CD4-positive, CD25-positive, alpha-beta regulatory T cell (primary cell): ENCODE measurements at places on chromosomes 11 and 22. TPM values are rescaled to one million over a fixed set of nuclear protein-coding genes. Genes with fewer than 3 reads are reported as not detected.

OR8G1 gene
- total RNA-seq, result not detected

TSGA10IP gene
- total RNA-seq, result not detected

MLC1 gene
- total RNA-seq, result 1.1 TPM

IGLL1 gene
- not detected for total RNA-seq

CHRM1 gene
- not detected for total RNA-seq

OR10D3 gene
- total RNA-seq, result not detected

GLYAT gene
- not detected for total RNA-seq

FAM227A gene
- not detected for total RNA-seq

- no peak for DNase-seq
Measured at GRCh38 chr11:61598374-61598773, 17.5 kb upstream of the SYT7 start.

- DNase-seq, result no peak
Measured at GRCh38 chr11:80822308-80822707, 1381.5 kb upstream of the TENM4 start.

DNA sequence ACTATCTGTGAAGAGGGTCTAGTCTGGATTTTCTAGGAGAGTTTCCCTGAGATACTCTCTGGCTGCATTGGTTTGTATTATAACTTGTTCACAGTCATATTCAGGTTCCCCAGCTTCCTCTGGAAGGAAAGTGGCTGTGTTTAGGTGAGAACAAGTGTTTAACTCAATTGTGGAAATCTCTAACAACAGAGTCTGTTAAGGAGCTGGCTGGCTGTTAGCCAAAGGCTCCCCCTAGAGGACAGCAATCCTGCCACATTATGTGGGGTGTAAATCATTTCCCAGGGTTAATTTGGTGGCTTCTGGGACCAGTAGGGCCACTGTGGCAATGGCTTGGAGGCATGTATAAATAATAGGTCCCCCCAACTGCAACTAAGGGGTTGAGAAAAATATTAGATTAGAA is 18.4 kb downstream of the MS4A6E start:
- DNase-seq, result peak; percentile 16

DNA sequence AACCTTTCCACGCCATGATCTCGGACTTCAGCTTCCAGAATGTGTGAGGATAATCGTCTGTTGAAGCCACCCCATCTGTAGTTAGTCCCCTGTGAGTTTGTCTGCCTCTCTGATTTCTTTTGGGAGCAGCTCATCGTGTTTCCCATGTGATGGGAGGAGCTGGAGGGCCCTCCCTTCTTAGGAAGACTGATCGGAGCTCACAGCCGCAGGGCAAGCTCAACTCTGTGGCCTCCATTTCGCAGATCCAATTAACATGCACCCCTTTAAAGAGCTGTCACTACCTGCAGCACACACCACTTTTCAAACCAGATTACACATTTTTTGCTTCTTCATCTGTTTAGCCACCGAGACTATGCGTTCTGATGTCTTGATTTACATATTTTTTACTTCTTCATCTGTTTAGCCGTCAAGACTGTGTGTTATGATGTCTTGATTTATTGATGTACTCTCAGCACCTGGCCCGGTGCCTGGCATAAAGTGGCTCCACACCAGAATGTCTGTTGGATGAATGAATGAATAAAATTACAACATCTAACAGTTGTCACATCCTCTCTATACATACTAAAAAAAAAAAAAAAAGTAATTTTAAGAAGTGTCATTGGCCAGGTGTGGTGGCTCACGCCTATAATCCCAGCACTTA is 14.9 kb upstream of the PPFIA1 start:
- no peak for DNase-seq

GRCh38 chr11:44943118-44943517 is 7.6 kb downstream of the TP53I11 start:
- no peak for DNase-seq

DNA sequence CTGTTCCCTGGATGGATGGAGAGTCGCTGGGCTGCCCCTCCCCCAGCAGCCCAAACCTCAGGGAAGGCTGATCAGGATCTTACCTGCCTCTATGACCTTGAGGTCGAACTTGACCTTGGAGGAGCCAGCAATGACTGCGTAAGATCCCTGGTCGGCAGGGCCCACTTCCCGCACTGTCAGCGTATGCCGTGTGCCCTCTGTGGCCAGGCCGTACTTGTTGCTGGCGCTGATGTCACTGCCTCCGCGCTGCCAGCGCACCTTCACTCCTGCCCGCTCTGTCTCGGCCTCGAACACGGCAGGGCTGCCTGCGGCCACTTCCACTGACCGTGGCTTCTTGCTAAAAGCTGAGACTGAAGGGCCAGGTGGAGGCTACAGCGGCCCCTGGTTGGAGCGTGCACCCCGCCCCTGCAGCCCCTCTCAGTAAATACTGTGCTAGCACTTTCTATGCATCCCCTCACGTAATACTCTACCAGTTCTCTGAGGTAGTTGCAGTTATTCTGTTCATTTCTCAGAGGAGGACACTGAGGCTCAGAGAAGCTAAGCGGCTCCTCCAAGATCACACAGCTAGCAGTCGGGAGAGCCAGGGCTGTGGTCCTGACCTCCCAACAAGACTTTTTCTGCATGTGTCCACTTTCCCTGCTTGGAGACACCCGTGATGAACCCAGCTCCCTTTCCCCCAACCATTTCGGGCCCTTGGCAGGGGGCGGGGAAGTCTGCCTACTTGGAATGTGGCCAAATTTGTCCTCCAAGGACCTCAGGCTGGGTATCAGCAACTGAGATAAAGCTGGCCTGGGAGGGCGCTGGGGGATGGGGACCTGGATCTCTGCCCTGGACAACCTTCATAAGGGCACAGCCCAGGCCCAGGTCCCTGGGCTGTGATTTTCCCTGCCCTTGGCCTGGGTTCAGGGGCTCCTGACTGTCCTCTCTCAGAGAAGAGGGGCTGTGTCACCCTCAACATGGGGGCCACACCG is 1.1 kb downstream of the MYBPC3 start:
- no peak for DNase-seq

DNA sequence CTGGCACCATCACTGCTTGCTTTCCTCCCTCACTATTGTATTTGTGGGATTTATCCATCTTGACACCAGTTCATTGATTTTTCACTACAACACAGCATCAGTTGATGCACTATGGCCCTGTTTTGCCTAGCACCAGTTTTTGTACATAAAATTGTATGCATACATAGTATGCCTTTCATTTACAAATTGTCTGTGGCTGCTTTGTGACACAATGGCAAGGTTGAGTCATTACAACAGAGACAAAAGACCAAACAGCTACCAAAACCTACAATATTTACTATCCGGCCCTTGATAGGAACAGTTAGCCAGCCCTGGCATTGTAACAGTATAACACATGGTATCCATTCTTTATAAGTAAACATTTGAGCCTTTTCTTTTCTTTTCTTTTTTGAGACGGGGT is 150.3 kb downstream of the LDLRAD3 start:
- DNase-seq, result no peak

GRCh38 chr11:110600322-110600721 is 111.9 kb downstream of the ARHGAP20 start:
- DNase-seq, result no peak

- DNase-seq, result no peak
Measured at GRCh38 chr22:21753374-21754111, 17.9 kb upstream of the YPEL1 start.

GRCh38 chr11:88494848-88495247 is 157.3 kb upstream of the CTSC start:
- no peak for DNase-seq

DNA sequence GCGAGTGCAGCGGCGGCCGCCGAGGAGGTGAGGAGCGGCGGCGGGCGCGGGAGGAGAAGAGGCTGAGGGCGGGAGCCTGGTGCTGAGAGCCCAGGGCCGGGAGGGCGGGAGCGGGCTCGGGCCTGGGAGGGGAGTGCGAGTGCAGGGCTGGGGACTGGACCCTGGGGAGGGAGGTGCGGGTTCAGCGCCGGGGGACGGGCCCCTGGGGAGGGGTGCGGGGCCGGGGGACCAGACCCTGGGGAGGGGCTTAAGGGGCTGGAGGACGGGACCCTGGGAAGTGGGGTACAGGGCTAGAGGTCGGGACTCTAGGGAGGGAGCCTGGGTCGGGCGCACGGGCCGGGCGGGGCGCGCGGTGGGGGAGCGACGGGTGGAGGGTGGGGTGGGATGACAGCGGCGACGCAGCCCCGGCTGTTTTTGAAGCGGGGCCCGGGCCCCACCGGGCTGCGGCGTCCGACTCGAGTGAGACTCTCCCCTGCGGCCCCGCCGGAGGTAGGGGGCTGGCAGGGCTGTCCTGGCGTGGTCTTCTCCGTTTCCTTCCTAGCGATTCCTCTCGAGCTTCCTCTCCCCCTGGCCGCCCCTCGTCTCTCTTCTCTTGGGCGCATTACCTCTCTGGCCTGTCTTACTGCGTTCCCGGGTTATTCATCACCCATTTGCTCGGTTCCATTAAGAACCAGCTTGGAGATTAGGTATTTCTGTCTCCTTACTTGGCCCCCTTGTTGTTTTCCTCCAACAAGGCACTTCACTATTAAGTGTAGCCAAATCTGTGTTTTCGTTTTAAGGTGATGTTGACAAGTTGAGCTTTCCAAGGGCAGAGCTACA is 754 bp downstream of the NUP50 start:
- peak; percentile 37 for DNase-seq

GRCh38 chr22:46436595-46437175 is 100.7 kb downstream of the CELSR1 start:
- DNase-seq, result no peak

- DNase-seq, result no peak
Measured at GRCh38 chr22:39617342-39617741, 46.8 kb downstream of the CACNA1I start.

DNA sequence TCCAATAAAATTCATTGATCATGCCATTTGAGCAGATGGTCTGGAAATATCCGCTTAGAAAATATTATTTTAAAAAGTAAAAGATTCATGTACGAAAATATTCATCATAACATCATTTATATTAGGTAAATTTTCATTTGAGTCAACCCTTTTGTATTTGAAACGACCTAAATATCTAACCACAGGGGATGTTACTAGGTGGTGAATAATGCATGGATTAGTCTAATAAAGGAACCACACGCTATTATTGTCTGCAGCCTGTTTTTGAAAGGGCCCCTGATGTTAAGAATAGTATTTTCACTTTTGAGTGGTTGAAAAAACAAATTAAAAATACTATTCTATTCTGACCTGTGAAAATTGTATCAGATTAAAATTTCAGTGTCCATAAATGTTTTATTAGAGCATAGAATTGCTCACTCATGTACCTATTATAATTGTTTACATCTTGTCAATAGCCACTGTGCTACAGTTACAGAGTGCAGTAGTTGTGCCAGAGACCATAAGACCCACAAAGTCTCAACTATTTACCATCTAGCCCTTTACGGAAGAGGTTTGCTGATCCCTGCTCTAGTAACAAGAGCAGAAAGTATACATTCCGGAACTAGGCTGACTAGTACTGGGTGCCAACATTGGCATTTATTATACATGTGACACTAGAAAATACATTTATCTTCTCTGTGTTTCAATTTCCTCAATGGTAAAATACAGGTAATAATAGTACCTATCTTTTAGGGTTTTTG is 176.1 kb downstream of the LRRC4C start:
- DNase-seq, result no peak

GRCh38 chr11:8049084-8049483 is 31.9 kb upstream of the TUB start:
- DNase-seq, result no peak

DNA sequence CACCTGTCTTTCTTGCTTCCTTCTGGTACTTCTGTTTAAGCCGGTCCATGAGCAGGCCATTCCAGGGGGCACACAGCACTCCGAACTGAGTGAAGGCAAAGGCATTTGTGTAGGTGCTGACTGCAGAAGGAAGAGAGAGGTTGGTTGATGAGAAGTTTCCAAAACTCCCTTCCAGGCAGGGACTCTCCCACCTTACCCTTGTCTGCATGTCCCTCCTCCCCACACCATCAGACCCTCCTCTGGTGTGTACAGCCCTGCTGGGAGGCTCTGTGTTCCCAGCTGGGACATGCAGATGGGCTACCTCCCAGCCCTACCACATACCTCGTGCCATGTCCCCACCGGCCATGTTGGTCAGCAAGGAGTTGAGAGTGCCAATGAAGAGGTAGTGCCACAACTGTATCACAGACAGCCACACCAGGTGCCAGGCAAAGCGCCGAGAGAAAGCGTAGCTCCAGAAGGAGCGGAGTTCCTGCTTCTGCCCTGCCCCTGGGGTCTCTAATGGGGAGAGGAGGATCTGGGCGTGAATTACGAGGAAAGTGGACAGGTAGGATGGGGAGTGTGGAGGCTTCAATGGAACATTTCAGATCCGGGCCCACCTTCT is 12.2 kb downstream of the SLC43A3 start:
- DNase-seq, result no peak

DNA sequence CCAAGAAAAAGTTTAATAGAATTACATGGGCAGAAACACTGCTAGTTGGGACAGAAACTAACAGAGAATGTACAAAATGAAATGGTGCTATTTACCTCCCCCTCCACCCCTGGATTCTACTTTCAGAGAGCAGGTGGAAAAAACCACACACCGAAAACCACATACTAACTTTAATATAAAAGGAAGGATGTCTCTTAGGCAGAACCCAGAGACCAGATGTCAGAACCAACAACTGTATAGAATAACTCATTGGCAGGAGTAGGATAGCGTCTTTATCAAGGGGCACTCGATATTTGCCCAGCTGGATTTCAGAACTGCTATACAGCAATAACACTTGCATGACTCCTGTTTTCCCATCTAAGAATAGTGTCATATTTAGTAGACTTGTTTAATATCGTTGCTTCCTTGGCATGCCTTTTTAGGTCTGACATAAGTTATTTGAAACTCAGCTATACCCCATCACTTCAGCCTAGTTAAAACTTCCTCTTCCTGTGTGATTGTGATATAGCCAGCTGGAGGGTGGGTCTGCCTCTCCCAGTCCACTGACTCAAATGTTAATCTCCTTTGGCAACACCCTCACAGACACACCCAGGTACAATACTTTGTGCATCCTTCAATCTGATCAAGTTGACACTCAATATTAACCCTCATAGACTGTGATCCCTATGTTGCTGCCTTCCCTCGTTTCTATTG is 1.2 kb downstream of the SLC22A25 start:
- no peak for DNase-seq

DNA sequence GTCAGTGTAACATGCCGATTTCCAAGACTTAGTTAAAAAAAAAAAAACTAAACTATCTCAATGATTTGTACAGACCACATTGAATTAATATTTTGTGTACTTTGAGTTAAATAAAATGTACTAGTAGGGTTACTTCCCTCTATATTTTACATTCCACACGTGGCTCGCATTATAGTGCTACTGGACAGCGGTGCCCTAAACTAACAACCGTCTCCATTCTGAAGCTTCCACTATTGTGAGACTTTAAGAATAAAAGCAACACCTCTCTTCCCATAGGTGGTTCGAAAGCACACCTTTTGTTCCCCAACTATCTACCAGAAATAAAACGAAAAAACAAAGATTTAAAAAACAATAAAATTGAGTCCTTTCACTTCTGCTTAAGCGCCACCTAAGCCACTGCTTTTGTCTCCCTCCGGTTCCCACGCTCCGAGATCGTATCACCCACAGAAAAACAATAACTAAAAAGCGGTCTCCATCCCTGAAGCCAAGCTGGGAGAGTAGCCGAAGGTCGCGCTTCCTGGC is 380 bp upstream of the TTC17 start:
- DNase-seq, result no peak

- no peak for DNase-seq
Measured at GRCh38 chr11:57936050-57936418, 87.6 kb upstream of the OR9Q1 start.

GRCh38 chr22:23775779-23776375 is 3.2 kb downstream of the MMP11 start:
- no peak for DNase-seq

GRCh38 chr22:20563941-20564371 is 56.5 kb downstream of the MED15 start:
- DNase-seq, result no peak
